ENCODE measurements at places on chromosomes 3 and 15.

- no peak for DNase-seq
Observed at GRCh38 chr3:194307849-194308248, 43.3 kb downstream of the CPN2 start.

GRCh38 chr15:64029110-64029509, 17.2 kb downstream of the DAPK2 start:
- DNase-seq, result no peak

DNA sequence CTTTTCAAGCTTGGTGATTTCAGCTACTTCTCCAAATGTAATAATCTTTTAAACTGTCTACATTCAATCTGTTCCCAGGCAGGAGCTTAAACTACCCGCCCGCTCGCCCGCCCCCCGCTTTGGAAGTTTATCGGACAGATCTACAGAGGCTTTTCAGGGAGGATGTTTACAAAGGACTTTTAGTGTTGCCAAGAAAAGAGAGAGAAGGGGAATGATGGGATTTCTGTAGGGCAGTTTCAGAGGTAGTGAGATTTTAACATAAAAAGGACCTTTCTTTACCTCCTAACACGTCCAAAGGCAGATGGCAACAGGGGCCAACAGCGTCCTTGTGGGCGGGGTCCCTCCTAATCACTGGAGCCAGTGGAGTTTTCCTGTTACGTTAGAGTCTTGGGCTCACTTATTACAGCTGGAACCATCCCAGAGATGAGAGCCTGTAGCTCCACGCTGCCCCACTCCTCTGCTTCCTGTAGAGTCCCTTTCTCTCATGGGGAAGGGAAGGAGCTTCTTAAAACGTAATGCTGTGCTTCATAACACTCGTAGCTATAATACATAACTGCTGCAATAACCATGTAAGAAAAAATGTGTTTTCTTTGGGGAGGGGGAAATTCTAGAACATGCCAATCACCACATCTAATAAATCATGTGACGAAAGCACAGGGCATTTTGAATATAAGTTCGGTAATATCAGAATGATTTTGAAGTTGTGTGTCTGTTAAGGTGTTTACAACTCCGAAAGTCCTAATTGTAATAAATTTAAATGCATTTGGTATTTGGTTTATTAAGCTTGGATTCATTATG, 30.9 kb downstream of the HES1 start:
- DNase-seq, result no peak

DNA sequence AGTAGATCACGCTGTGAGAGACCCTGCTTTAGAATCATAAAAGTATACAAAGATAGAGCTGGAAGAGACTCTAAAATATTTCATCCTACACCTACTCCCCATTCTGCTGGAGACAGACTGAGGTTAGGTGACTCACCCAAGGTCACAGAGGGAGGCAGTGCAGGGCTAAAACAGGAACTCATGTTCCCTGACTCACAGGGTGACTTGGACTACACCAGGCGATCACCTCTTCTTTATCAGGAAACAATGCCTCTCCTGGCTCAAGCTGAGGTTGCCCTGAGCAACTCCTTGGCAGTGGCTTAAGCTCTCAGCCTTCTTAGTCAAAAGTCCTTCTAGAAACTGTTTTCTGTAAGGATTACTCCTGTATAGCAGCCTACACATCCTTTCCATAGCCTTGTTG, 26.4 kb upstream of the TNFAIP8L3 start:
- peak; percentile 97 for DNase-seq

DNA sequence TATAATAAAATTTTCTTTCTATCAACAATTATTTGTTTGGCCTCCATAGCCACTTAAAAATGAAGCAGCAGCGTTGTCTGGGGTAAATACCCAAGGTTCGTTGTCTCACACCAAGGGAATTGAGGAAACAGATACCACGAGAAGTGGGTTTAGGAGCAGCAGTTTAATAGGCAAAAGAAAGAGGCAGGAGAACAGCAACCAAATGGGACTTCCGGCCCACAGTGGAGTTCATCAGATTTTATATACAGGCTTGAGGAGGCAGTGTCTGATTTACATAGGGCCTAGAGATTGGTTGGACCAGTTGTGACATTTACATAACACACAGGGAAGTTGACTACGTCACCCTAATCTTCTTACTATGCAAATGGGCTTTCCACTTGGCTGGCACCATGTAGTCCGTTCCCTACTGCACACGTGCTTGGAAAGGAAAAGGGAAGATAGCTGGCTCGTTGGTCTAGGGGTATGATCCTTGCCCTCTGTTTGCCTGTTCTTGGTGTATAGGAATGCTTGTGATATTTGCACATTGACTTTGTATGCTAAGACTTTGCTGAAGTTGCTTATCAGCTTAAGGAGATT, 61.5 kb upstream of the SETMAR start:
- no peak for DNase-seq

DNA sequence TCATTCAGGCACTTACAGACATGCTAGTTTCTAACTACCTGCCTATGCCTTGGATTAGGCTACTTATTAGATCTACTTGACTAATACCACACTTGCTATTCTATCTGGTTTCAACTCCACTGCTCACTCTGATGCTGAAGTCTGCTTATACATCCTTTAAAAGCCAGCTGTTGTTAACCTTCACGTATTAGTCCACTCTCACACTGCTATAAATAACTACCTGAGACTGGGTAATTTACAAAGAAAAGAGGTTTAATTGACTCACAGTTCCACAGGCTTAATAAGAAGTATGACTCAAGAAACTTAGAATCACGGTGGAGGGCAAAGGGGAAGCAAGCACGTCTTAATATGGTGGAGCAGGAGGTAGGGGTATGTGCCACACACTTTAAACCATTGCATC, 47.7 kb upstream of the ANKRD28 start:
- DNase-seq, result no peak

DNA sequence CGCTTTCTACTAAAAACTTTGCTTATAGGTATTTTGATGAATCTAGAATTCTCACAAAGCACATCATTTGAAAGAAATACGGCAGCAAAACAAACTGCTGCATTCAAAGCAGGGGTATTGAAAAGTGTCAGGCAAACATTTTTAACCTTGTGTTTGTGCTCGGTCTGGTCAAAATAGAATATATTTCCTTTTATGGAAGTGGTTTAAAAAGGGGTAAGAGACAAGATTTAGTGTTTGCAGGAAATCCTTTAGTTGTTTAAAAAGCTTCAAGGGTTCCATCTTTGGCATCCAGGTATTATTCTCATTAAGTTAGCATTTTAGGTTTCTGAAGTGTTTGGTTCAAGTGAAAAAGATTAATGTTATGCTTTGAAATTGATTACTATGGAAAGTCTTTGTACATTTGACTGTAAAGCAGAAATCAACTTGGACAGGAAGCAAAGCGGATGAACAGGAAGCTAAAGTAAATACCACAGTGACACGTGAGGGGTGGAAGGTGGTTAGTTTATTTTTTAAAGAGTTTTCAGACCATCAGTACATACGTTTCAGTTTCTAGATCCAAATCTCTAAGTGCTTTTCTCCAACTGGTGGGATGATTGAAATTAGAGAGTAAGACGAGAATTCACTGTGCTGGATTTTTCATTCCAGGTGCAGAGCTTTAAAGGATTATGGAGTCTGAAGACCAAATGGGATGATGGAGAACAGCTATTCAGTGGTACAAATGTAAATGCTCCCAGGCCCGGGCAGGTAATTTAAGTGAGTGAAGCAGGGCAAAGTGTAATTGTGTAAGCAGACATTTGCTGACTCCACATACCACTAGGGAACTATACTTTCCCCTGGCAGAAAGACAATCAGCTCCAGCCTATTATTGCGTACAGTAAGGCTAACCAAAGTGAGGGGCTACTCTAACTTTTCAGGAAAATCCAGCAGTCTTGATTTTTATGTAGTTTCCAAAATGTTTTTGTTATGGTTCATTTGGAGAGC, 341.8 kb upstream of the TBL1XR1 start:
- no peak for DNase-seq

DNA sequence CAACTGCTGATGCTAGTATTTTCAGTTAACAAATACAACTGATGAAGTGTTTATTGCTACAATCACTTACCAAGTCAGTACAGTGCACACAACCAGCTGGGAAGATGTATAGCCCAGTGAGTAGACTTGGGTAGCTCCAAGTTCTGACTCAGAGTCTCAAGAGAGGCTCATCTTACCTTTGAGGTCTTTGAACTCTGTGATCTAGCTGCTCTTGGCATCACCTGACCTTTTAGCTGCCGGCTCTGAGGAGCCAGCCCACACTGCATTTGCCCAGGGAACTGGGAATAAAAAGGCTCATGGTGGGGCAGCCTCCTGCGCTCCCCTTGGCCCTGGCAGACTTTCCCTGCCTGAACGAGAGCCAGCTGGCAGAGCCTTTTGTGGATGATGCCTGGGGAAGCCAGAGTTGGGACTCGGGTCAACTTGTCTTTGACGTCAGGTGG, 82.6 kb downstream of the CEMIP start:
- DNase-seq, result no peak

DNA sequence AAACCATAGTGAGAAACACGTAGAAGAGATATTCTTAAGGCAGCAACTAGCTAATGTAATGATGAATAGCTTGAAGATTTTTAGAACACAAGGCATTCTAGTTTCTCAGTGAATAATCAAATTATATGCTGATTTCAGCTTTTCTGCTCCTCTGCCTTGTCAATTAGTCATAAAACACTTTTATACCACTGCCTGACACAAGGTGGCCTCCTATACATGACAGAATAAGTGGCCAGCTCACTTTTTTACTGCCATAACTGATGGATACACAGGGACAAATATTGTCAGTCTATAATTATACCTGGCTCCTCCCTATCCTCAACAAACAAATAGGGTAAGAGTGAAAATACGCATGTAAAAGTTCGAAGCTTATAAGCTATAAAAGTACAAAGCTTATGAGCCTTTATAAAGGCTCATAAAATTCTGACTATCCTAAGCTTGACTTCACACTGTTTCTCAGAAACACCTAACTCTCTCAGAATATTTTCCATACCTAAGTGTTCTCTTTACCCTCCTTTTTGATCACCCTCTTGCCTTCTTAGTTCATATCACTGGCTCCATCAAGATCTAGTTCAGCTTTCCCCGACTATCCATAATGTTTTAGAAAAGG, 81.6 kb downstream of the HERC1 start:
- peak; percentile 67 for DNase-seq

Data from brain microvascular endothelial cell (primary cell).